ENCODE measurements at places on chromosomes 16 and 17.

- no peak for DNase-seq
Observed at GRCh38 chr17:66930933-66931332, 33.6 kb upstream of the CACNG4 start.

DNA sequence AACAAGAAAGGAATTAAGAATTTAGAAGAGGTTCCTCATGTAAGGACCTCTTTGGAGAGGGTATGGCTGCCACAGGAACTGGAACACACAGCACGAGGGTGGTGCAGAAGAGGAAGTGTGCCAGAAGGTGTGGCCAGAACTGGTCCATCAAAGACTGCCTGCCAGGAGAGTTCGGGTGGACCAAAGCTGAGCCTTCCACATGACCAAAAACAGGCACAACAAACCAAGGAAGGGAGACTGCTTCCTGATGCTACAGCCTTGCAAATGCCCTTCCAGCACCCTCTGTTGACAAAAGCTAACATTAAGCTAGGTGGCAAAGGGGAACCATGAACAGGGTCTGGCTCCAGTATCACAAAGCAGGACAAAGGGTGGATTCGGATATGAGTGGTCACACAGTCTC is 125.8 kb upstream of the TMEM97 start:
- DNase-seq: peak; percentile 40

- peak; percentile 23 for DNase-seq
Observed at GRCh38 chr17:2304931-2305330, 1.2 kb downstream of the SRR start.

DNA sequence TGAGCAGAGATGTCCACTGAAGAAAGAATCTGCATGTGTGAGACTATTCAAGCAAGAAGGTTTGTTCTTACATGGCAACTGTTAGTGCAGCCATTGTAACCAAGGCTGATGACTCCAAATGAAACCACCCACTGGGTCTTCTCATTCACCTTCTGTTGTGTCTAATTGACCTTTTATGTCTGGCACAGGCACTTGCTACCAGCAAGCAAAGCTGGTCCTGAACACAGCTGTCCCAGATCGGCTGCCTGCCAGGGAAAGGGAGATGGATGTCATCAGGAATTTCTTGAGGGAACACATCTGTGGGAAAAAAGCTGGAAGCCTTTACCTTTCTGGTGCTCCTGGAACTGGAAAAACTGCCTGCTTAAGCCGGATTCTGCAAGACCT is 3.6 kb downstream of the CDC6 start:
- no peak for DNase-seq

All from suppressor macrophage treated with lipopolysaccharide for 1 hour (primary cell).